Occipital lobe (tissue), 3 donors: ENCODE measurements at places on chromosomes 7 and 10. TPM values are rescaled to one million over a fixed set of nuclear protein-coding genes. Genes with fewer than 3 reads are reported as not detected.

DNA sequence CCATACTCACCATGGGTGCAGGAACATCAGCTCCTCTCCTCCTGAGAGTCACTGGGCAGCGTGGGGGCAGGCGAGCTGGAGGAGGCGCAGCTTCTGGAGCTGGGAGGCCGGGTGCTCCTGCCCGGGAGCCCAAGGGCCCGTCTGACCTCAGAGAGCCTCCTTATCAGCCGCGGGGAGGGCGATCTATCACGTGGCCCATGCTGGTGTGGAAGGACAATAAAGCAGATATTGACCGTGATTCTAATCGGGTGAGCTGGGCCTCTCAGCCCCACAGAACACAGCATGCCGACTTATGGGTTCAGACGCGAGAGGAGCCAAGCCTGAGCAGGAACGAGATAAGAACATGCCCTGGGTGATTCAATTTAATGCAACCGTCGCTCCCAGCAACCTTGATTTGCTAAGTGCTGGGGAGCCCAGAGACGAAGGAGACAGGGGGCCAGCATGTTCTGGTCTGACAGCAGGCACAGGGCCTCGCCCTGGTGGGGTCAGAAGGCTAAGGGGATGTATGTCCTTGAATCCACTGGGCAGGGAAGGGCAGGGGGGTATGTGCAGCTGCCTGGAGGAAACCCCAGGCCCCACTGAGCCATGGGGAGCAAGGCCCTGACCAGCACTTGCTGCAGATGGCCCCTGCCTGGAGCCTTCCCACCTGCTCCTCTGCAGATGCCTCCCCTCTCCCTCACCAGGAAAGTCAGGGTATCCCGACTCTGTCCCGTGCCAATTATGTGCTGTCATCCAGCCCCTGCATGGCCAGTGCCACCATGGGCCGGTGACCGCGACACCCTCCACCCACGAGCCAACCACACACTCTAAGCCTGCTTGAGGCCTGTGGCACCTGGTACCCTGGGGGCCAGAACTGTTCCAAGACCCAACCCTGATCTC lies 95.3 kb upstream of the RET start:
- DNase-seq, result no peak

DNA sequence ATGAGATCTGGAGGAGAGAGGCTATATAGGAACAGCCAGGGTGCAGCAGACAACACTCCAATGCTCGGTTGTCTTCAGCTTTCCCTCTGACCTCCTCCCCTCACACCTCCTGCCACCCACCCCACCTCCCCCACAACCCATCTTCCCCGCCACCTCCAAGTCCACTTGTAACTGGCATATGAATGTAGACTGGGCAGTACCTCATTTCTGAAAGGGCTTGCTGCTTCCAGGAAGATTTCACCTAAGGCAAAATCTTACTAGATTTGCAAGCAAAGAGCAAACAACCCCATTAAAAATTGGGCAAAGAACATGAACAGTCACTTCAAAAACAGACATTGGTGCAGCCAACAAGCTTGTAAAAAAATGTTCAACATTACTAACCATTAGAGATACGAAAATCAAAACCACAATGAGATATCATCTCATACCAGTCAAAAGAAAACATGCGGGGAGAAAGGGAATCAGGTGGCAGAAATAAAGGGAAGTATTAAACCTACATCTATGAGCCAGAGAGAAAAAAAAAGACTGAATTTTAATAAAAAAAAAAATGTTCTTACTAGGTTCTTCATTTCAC lies 164.6 kb upstream of the C1GALT1 start:
- no peak for DNase-seq

GRCh38 chr7:138913783-138914182 lies 67.4 kb downstream of the KIAA1549 start:
- no peak for DNase-seq

- DNase-seq, result no peak
These were observed 169.1 kb downstream of the DIP2C start for GRCh38 chr10:520402-520787.

DNA sequence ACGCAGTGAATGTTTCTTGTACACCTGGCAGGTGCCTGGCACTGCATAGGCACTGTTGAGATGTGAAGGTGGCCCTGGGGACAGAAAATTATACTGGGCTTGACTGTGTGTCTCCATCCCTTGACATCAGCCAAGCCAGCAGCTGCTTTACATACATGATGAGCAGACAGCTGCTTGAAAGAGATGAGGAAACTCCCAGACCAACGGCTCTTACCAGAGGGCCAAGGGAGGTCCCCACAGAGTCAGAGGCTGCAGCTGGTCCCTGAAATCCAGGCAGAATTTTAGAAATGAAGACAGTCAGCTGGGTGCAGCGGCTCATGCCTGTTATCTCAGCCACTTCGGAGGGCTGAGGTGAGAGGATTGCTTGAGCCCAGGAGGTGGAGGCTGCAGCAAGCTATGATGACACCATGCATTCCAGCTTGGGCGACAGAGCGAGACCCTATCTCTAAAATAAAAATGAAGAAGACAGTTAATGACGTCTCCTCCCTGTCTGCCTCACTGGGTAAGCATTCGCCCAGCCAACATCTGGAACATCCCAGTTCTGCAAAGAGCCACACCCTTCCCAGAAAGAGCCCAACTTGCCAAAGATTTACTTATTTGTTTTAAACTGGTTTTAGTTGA lies 17.6 kb downstream of the LIMK1 start:
- no peak for DNase-seq

DNA sequence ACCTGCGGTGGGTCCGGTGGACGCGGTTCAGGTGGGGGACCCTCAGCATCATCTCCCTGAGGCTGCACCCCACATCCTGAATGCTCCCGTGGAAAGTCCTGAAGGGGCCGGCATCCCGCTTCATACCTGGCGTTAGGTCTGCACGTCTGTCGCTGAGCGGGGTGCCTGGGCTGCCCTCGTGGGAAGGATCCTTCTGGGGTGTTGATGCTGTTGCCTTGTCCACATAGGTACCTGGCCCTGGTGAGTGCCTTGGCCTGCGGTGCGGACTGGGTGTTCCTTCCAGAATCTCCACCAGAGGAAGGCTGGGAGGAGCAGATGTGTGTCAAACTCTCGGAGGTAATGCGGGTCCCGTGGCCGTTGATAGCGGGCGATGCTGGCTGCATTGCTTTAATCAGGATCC lies 37.8 kb downstream of the PFKP start:
- no peak for DNase-seq

GRCh38 chr7:30674876-30675275 lies 7.4 kb downstream of the CRHR2 start:
- no peak for DNase-seq

- no peak for DNase-seq
These were observed 81.2 kb upstream of the OIT3 start for GRCh38 chr10:72812415-72812752.

- no peak for DNase-seq
These were observed 147.9 kb downstream of the DGKB start for GRCh38 chr7:14754631-14755030.

DNA sequence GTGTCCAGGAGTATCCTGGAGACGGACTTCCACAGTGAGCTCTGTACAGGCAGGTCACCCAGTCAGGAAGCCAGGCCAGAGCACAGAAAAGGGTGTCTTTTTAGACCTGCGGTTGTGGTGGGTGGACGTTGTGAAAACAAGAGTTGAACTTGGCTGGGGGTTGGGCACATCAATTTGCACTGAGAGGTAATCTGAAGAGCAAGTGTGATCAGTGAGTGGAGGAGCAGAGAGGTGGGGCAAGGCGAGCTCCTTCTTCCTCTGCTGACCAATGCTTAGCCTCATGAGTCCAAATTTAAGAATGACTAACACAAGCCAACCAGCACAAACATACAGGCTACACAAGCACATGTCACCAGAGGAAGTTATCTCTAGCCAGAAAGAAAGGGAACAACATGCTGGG lies 310.8 kb downstream of the TCERG1L start:
- no peak for DNase-seq

DNA sequence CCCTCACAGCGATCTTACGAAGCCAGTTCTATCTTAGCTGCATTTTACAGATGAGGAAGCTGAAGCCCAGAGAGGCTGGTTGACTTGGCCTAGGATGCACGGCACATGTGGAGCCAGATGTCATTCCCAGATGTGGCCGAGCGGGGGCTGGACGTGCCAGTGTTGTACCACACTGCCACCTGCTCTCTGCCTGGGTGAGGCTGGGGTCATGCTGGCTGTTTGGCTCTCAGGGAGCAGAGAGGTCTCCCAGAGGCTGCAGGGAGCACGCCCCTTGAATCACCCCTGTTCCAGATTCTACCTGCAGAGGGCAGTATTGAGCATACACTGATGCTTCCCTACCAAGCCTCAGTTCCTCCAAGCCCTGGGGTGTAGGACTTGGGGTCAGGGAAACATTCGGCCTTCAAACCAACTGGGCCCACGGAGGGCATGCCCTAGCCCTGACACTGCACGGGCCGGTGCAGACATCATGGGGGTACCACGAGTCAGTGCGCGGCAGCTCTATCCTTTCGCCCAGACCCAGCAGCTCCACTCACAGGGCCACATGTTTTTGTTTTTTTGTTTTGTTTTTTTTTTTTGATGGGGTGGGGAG lies 3.8 kb upstream of the GTF2IRD1 start:
- DNase-seq, result no peak

GRCh38 chr10:109159351-109159750 lies 764.0 kb downstream of the XPNPEP1 start:
- no peak for DNase-seq

DNA sequence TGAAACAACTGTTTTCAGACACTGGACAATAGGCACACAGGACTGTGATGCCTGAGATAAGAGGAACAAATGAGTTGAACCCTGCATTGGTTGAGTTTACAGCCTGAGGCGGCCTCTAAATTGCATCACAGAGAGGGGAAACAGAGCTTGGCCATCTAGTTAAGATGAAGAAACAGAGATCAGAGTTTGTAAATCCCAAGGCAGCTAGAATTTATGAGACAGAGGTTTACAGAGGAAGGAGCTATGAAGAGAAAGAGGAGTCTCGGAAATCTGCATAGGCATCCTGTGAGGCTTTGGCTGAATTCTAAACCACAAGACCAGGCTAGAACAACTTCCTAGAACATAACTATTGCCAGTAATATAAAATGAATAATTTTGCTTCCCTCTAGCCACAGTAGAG lies 41.0 kb upstream of the OIT3 start:
- DNase-seq, result no peak

DNA sequence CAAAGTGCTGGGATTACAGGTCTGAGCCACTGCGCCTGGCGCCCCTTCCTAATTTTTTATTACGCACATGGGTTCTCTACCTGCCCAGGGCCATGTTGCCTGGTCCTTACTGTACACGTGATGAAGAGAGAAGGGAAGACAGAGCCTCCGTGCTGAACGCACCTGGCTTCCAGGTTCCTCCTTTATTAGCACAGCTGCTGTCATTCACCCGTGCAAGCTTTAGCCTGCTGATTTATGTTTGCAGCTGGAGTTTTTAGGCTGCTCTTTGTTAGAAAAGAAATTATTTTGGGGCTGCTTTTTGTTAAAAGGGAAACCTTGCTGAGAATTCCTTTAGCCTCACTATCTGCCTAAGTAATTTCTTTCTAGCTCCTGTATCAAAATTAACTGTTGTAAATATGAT lies 417.0 kb downstream of the CALN1 start:
- DNase-seq, result no peak

DNA sequence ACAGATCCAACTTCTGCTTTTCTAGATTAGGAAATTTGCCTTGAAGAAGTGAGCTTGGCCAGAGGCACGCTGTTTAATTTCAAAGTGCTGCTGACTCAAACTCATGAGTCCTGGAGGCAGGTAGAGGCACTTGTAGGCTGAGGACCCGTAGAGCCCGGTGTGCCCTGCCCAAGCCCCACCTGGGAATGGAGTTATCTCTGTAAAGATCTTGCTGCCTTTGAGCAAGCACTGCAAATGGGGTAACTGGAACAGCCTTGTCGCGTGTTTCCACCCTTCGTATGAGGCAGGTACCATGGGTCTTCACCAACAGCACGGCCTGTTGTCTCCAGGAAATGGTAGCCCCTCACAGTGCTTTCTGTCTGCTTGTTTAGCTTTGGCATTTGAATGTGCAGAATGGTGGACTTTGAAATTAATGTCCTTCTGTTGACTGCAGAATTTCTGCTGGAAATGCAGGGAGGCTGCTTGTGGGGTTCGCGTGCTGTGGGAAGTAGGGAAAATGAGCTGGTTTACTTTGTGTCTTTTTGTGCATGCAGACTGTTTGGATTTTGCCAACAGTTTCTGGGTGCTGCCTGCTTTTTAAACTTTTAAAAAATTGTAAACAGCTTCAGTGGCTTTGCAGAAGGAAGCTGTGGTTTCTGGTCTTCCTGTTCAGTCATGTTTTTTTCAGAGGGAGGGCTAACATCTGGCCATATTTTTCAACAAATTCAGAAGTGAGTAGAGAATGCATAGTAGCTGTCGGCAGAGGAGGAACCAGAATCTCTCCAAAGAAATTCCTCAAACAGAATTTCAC lies 27.2 kb downstream of the CCM2 start:
- no peak for DNase-seq

DNA sequence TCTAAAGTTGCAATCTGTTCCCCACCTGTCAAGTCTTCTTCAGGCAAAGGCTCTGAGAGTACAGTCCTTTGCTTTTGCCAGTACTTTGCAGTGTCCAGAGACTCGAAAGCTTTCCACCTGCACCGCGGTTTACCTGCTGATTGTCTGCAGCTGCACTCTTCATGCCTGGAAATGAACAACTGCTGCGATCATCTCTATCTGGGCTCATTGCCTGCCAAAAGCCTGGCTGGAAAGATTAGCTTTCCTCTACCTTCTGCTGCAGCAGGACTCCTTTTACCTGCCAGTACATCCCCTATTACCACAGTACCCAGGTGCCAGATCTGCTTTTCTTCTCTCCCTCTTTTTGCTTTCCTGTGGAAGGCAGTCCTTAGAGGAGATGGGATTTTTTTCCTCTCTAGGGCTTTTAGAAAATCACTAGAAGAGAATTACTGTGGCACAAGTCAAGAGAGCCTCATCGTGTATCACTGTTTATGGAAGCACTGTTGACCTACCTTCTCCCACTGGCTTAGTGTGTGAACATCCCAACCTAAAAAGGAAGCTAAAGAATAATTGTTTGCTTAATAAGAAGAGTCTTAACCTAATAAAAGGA lies 2.2 kb downstream of the STRIP2 start:
- DNase-seq, result no peak

DNA sequence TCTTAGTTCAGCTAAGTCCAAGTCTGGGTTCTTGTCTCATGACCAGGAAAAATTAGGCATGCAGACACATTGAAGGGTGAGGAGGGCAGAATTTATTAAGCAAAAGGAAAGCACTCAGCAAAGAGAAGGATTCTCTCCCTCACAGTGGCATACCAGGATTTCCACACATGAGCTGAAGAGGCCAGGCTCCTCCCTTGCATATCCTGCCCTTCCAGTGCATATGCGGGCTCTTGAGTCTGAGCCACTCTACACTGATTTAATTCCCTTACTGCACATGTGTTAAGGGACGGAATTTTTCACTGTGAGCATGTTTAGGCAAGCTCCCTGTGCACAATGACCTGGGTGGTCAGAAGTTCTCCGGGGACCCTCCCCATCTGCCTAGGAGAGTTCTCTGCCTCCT lies 652.7 kb upstream of the POM121L12 start:
- DNase-seq, result no peak

- no peak for DNase-seq
These were observed 5.6 kb downstream of the ABI1 start for GRCh38 chr10:26855186-26855585.

BMPER gene
- total RNA-seq, result 4.5 TPM

ANKRD30A gene
- not detected for total RNA-seq

LRRC4 gene
- total RNA-seq, result 18.4 TPM

SAP25 gene
- not detected for total RNA-seq
